Activated CD4-positive, alpha-beta memory T cell treated with anti-CD3 and anti-CD28 coated beads, Interleukin-2, amount 10 ng/mL, durations not matched to agents 7 days and 5 days (primary cell): ENCODE measurements at places on chromosomes 13 and 19. TPM values are rescaled to one million over a fixed set of nuclear protein-coding genes. Genes with fewer than 3 reads are reported as not detected.
A peak's percentile ranks its signal among the peaks of the same experiment; 100 is the strongest.

DNA sequence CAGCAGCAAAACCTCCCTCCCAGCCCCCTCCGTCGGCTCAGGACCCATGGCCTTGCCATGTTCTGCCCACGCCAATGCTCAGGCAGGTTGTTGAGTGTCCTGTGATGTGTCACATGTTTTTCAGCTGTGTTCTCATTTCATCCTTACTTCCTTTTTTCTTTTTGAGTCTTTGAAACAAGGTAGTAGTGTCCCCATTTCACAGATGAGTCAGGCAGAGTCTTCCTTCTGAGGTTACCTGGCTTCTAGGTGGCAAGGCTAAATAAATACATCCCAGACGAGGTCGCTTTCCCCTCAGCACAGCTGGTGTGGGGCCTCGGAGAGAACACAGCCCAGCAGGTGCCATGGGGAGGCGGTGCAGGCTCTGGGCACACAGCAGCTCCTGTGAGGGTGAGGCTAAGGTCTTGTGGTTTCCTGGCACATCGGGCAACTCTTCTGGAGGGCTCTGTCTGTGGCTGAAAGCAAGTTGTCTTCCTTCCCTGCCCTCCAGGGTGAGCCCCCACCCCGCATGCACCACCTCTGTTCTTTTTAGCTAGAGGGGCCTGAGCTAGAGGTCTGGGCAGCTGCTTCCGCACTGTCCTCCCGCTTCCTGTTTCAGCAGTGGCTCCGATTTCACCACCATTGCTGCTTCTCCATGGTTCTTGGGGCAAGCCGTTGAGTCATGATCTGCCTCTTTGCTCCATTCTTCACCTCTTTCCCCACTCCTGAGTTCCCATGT is 15.1 kb downstream of the PRAM1 start:
- peak; percentile 69 for DNase-seq

Gene MEF2B
- 5.4 TPM for total RNA-seq

Gene NBEA
- 0.18 TPM for total RNA-seq

Gene NCAN
- not detected for total RNA-seq
